NK-92 treated with Interleukin-12 subunit alpha and Interleukin-12 subunit beta, amount 100 ng/mL, for 24 hours (cell line): ENCODE measurements at places on chromosomes 11 and 22.

DNA sequence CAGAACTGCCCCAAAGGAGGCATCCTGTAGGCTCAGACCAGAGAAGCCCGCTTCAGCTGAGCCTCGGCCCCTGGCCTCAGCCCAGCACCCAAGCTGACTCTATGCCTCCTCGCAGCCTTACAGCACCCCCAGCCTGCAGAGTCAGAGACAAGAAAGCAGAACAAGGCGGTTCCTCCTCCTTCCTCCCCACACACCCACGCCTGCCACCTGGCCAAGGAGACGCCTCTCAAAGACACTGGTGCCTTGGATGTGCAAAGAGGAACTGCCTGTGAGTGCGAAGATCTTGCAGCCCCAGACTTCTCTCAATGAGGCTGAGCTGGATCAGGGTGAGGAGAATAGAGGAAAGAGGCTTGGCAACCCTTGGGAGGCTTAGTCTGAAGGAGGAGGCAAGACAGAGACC, 60.2 kb downstream of the PDE2A start:
- no peak for DNase-seq

- no peak for DNase-seq
Observed at GRCh38 chr11:16299884-16300782, 56.2 kb downstream of the SOX6 start.

DNA sequence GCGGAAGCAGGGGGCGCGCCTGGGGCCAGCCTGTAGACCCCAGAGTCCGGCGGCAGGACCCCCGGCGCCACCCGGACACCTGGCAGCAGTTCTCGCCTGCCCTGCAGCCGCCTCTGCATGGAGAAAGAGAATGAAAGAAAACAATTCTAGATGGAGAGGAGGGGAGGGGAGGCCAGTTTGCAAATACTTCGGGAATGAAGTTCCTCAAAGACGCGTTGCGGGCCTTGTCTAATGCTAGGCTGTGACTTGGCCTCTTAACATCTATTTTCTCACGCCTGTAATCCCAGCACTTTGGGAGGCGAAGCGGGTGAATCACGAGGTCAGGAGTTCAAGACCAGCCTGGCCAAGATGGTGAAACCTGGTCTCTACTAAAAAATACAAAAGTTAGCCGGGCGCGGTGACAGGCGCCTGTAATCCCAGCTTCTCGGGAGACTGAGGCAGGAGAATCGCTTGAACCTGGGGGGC, 2.1 kb upstream of the BARX2 start:
- no peak for DNase-seq

DNA sequence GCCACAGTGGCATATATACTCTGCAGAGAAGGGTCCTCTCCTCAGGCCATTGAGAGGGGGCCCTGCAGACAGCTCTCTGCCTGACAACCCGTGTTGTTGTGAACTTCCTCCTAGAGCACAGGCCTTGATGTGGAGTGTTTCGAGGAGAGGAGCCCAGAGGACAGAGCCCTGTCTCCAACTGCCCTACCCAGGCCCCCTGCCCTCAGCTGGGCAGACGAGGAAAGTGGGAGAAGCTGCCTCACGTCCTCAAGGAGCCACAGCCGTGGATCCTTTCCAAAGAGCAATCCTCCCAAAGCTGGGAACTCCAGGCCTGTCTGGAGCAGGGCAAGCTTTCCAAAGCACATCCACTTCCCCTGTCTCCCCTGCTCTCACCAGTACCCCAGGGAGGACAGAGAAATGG, 10.7 kb downstream of the LMO1 start:
- DNase-seq = no peak

DNA sequence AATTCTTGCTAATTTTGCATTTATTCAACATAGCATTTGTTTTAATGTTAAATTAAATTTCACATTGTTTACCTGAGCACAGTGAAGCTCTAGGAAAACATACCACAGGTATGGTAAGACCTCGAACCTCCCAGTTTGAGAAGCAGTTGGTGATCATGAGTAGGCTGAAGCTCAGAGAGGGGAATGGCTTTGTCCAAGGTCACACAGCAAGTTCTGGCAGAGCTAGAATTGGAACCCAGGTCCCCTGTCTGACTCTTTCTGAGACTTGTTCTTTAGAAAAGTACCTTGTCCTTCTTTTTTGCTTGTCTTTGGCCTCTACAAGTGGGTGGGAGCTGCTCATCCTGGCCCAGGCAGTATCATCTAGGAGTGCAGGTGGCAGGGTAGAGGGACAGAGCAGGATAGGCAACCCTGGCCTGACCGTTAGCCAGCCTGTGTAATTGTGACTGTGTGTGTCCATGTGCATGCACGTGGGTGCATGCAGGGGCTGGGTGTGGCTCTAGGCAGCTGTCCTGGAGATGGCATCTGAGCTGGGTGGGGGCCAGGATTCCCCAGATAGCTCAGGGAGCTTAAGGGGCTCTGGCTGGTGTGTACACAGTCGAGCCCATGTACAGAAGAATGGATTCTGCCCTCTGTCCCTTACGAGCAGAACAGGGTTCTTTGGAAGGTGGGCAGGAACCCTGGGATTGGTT, 21.6 kb downstream of the PHLDB1 start:
- DNase-seq = no peak

DNA sequence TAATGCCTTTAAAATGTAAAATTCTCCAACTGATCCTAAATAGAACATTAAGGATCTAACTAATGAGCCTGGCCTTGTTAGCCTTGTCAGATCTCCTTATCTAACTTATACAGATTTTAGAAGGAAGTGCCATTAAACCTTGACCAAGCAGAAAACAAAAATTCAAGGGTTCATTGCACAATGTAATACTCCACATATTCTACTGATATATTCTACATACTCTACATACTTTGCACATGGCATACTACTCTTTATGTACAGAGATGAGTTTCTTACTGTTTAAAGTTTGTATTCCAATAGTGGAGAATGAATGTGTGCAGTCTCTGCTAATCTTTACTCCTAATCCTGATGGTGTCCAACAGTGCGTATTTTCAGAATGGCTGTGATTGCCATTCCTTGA, 297.2 kb downstream of the LUZP2 start:
- no peak for DNase-seq

- peak; percentile 52 for DNase-seq
Observed at GRCh38 chr11:2151500-2152257, 9.3 kb downstream of the INS start.

DNA sequence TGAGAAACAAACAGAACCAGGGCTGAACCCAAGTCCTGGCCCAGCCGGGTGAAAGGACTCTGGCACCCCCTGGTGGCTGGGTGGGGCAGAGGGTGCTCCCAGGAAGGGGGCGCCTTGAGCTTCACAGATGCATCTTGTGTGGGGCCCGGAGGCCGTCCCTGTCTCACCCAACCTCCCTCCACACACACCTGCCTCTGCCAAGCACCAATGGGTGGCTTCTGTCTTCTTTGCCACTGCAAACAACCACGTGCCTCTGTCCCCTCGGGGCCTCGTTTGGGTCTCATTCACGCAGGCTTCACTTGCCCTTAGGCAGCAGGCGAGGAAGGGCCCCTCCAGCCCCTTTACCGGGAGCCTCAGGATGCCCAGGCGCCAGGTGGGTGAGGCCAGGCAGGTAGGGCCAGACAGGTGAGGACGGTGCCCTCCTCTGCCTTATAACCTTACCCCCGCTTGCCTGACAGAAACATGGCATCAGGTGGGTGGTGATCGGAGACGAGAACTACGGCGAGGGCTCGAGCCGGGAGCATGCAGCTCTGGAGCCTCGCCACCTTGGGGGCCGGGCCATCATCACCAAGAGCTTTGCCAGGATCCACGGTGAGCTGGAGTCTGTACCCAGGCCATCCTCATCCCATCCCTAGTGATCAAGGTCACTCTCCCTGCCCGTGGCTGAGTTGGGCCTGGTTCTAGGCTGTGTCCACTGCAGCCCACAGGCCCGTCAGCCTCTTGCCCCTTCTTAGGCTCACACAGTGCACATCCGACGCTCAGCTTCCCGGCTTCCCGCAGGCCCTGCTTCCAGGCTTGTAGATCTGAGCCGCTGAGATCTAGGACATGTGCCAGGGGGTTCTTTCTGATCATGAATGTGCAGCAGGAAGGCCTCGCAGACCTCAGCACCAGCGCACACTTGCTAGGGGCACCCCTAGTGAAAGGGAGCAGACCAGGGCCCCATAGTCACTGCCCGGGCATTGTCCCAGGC, 17.2 kb downstream of the POLR3H start:
- DNase-seq = no peak

DNA sequence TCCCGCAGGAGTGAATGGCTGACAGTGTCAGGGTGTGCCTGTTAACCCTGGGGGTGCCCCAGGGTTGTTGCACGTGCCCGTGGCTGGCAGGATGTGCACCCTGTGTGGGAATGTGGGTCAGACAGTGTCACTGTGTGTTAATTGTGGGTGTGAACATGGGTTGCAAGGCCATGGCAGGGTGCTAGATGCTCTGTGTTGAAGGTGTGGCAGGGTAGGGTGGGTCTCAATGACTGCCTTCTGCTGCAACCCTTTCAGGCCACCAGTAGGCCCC, 8.3 kb downstream of the RIN1 start:
- peak; percentile 68 for DNase-seq

DNA sequence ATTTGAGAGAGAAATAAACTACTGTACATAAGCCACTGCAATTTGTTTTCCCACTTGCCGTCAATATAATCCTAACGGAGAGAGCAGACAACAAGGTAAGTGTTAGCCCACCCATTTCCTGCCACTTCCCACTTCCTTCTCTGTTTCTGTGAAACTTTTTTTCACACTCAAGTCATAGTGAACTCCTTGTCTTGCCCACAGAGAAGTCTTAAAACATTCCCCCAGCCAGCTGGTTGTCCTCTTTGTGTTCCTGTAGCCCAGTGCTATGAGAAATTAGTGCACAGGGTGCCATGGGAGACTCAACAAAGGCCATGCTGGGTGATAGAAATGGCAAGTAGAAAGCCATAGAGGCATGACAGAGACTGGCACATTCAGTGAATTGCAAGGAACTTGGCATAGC, 208.6 kb downstream of the BLID start:
- DNase-seq = no peak

DNA sequence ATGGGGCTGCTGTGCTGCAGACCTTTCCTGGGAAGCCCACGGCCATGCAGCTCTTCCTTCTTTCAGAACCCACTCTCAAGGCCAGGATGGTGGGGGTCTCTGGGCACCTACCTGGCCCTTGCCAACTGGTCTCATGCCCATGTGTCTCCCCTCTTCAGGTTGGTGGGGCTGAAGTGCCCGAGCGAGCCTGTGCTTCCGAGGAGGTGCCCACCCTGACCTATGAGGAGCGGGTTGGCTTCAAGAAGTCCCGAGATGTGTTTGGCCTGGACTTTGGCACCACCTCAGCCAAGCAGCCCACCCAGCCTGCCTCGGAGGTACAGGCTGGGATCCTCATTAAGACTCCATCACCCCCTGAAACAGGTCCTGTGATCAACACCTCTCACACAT, 9.9 kb downstream of the THAP7 start:
- DNase-seq = no peak

- DNase-seq = no peak
Observed at GRCh38 chr11:134757633-134758032, 345.6 kb upstream of the B3GAT1 start.

DNA sequence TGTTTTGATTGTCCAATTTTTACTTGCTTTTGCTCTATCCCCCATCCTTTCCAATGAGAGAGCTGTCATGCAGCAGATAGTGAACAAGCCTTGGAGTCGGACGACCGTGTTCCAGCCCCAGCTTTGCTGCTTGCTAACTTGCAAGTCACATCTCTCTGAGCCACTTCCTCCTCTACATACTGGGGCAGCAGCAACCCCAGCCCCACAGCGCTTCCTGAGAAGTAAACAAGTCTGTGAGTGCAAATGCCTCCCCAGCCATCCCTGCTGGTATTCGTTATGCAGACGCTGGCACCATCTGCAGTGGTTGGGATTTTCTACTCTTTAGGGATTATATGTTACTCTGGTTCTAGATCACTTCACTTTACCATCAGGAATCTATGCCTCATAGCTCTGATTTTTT, 35.0 kb downstream of the TPBGL start:
- DNase-seq = peak; percentile 66

DNA sequence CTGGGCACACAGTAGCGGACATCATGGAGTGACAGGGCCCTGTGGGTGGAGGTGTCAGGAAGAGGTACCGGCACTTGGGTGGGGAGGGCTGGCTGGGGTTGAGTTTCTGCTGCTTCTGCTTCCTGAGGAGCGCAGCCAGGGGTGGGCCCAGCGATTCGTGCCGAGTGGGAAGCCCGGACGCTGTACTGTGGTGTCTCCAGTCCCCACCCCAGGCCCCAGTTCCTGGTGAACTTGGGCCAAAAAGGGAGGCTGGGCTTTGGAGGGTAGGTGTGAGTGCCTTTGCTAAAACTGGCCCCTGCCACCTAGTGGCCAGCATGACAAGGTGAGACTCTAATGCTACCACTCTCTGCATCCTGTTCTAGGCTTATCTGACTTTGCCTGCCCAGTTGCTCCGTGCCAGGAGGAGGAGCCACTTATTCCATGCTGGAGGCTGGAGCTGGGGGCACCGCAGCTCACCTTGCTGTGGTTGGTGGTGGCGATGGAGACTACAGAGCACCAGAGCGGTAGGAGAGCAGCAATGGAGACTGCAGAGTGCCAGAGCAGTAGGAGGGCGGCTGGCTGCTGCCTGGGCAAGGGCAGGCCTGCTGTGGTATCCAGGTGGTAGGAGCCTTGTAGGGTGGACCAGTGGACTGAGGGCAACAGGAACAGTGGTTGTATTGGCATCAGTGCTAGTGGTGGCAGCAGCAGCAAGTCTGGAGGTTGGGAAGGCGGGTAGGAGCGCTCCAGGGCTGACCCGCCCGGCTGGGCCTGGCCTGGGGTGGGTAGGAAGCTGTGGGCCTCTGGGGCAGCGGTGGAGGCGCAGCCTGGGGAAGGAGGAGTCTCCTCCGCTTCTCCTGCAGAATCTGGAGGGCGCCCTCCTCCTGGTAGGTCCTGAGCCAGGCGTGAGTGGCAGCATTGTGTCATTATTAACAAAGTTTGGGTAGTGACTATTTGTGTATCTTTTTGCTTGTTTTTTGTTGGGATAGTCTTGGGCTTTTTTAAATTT, 2.2 kb upstream of the RFPL2 start:
- DNase-seq = peak; percentile 26

DNA sequence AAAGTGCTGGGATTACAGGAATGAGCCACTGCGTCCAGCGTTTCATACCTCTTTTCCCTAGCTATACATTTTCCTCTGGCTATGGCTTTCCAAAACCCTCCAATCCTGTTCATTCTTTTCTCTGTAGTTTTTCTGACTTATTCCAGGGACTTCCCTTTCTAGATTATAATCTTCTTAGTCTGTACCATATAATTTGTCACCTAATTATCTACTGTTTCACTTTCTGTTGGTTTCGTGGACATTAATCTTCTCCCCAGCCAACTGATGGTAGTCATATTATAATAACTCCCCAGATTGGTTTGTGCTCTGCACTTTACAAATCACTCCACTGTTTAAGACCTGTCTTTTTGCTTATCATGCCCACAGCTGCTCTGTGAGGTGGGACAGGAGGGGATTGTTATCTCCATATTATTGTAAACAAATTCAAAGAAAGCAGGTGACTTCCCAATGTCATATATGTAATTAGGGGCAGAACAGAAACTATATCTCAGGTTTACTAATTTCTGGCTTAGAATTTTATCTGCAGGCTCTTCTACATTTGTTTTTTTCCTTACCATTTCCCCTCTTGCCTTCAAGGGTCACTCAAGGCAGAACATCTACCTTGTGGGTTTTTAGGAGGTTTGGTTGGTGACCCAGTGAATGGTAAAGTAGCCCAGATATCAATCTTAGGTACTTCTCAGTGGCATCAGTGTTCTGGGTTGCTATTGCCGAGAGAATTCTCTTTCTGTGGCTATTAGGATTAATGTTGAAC, 23.9 kb downstream of the STIM1 start:
- no peak for DNase-seq

- DNase-seq = no peak
Observed at GRCh38 chr11:132784441-132784840, 747.9 kb downstream of the OPCML start.
